ENCODE measurements at places on chromosomes 2 and 18.

GRCh38 chr2:65073879-65074565, 17.8 kb downstream of the CEP68 start:
- DNase-seq = no peak

GRCh38 chr2:230928701-230929380, 3.8 kb upstream of the GPR55 start:
- no peak for DNase-seq

- DNase-seq = no peak
Measured at GRCh38 chr2:11684894-11685460, 15.0 kb upstream of the NTSR2 start.

- DNase-seq = no peak
Measured at GRCh38 chr18:34637094-34637801, 72.8 kb upstream of the DTNA start.

DNA sequence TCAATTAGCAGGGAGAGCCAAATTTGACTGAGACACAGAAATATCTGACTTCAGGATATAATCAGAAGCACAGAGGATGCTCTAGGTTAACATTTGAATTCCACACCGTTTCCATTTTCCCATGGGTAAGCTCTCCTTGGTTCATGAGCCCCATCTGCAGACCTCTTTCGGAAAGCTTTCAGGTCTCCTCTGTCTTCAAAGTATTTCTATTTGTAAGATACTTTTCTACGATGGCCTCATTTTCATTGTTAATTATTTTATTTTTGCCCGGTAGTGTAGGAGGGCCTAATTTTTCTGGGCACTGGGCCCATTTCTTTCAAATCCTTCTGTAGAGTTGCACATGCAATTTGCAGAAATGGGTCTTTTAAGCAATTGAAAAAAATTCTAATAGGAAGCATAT, 53.8 kb downstream of the LRPPRC start:
- DNase-seq = no peak

DNA sequence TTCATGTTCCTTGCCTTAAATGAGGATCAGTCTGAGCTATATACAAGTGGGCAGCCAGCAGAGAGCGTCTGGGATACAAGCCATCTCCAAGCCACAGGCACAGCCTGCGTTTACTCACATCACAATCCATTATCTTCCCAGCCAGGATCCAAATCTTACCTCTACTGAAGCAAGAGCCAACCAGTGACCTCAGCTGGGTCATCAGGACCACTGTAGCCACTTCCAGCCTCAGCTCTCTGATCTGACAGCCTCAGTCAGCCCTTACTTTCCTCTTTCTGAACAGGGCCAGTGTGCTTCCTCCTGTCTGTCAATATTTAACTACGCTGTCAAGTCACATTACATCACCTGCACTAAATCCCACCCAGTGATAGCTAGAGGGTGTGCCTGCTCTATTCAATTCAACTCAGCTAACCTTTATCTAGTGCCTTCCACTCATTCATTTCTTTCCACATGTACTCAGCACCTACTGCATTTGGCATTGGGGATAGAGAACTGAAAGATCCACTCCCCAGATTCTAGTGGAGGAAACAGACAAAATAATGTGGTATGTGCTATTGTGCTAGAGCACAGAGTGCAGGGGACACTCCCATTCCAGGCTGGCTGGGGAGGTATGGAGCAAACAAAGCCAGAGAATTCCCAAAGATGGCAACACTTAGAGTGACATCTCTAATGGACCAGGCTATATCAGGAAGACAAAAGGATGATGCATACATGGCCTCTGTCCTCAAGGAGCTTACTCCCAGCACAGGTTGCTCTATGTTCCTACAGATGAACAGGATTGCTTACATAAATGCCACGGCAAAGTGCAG, 146.5 kb downstream of the NCKAP5 start:
- DNase-seq = no peak

DNA sequence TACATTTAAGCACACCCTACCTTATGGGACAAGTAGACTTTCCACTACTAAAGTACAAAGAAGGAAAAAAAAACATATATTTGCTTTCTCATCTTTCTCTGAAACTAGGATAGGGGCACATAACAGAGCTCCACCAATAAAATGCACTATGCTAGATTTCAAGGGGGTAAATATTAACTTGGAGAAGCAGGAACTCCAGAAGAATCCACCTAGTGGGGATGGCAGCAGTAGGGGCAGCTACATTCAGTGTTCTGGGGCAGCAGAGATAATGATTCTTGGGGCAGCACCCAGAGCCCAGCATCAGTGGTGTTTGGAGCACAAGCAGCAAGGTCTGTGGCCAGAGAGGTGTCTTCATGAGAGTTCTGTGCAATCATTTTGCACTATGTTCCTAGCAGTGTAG, 64.7 kb downstream of the DTNB start:
- no peak for DNase-seq

DNA sequence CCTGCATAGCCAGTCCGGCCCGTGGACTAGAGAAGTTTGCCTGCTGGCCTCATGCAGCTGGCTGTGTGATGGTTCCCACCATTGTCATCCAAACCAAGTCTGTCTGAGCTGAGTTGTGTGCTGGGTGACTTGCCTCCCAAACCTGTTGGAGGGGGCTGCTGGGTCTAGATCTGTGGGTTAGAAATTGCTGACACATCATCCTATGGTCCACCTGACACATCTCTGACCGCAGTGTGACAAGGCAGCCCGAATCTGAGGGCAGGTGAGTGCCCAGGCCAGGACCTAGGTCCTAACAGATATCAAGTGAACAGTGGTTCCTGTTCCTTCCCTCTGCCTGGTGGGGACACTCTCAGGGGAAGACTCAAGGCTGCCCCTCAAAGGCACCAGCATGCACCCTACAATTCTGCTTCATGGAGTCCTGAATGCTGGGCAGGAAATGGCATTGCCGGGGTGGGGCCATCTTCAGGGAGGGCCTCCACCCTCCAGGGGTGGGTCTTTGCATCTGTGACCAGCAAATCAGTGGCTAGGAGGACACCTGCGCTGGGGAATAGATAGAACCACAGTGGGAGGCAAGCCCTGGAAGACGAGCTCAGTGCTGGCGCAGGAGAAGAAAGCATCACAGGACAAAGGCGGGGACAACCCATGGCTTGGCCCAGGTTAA, 117.9 kb upstream of the ID2 start:
- no peak for DNase-seq

- no peak for DNase-seq
Measured at GRCh38 chr2:120384486-120385354, 38.8 kb downstream of the INHBB start.

- no peak for DNase-seq
Measured at GRCh38 chr2:111986116-111986900, 68.8 kb upstream of the TMEM87B start.

- DNase-seq = peak; percentile 37
Measured at GRCh38 chr2:200944467-200945394, 18.7 kb downstream of the ORC2 start.

GRCh38 chr18:3340682-3341097, 78.8 kb downstream of the MYL12B start:
- DNase-seq = no peak

GRCh38 chr2:75098856-75099255, 100.5 kb downstream of the TACR1 start:
- DNase-seq = no peak

- no peak for DNase-seq
Measured at GRCh38 chr2:144645083-144645778, 125.3 kb upstream of the ZEB2 start.

GRCh38 chr2:128635361-128635900, 316.8 kb upstream of the HS6ST1 start:
- DNase-seq = no peak

- no peak for DNase-seq
Measured at GRCh38 chr18:5380586-5380985, 85.1 kb upstream of the ZBTB14 start.

DNA sequence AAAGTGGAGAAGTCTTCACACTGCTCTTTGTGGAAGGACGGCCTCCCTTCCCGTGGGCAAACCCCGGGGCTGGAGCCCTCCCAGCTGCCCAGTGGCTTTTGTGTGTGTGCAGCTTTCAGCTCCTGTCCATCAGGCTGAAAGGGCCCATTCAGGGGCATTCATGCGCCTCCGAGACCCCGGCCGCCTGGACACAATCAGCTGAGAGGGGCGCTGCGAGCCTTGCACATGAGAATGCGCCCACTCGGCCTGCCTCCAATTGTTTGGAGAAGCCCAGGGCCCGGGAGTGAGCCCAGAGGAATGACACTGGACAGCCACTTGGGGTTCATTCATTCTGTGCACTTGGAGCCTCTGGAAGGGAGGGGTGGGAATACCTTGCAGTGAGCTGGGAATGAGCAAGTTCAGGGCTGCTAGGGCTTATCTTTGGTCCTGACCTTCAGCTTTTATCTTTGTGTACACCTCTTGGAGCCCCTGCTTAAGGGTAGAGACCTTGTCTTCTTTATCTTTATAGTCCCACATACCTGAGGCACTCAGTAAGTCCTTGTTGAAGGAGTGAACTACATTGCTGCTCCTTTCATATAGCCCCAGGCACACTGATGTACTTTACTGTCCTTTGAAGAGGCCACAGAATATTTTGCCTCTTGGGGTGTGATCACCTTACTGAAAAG, 56.5 kb downstream of the TCF7L1 start:
- no peak for DNase-seq

DNA sequence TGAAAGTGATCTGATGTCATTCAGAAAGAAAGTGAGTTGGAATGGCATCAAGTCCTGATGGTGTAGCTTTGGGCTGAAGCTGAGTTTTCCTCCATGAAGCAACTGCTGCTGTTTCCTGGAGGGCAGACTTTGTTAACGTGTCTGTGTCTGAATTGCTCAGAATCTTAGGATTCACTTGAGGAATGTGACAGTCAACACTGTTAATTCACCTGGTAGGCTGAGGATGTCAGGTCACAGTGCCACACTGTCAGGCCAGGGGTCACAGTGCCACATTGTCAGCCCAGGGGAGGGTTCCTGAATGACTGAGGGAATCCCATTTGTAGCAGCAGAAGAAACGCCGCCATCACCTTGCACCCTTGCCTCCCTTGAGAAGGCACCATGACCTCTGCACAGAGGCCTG, 39.4 kb downstream of the LYPD6B start:
- no peak for DNase-seq

GRCh38 chr2:234802845-234803171, 149.0 kb upstream of the SH3BP4 start:
- DNase-seq = no peak

Measured in stimulated activated CD4-positive, alpha-beta T cell treated with anti-CD3 and anti-CD28 coated beads, Interleukin-1b, Interleukin-23, amount 100 ng/mL, for 4 hours (primary cell).